ENCODE measurements at places on chromosomes 1 and 21.

DNA sequence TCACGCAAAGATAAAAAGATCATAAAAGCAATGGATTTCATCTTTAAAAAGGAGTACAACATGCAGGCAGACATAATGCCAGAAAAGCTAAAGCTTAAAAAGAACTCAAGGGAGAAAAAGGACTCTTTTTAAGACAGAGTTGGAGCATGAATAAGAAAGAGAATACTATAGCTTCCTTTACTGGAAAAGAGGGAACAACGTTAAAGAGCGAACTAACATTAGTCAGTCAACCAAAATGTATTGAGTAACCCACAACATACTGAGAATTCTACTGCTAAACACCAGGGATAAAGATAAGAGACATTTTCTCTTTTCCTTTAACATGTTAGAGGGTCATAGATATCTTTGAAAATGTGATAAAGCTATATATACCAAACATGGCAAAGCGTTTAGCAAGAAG lies 182.0 kb downstream of the DUSP10 start:
- DNase-seq: no peak

DNA sequence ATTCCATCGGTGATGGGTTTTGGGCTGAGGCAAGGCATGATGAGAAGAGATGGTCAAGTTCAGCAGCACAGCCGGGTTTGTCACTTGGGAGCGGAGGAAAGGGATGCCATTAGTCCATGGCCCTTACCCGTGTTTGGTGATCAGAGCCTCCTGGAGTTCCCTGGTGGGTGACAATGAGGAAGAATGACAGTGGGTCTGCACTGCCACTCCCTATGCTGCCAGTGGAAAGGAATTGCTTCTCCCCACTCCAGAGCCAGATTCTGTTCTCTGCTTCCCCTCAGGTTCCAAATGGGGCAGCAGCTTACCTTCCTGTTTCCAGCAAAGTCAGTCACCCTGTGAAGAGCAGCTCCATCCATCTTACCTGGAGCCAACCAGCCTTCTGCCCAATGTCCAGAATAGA lies 393.1 kb downstream of the PTPRU start:
- DNase-seq: no peak

DNA sequence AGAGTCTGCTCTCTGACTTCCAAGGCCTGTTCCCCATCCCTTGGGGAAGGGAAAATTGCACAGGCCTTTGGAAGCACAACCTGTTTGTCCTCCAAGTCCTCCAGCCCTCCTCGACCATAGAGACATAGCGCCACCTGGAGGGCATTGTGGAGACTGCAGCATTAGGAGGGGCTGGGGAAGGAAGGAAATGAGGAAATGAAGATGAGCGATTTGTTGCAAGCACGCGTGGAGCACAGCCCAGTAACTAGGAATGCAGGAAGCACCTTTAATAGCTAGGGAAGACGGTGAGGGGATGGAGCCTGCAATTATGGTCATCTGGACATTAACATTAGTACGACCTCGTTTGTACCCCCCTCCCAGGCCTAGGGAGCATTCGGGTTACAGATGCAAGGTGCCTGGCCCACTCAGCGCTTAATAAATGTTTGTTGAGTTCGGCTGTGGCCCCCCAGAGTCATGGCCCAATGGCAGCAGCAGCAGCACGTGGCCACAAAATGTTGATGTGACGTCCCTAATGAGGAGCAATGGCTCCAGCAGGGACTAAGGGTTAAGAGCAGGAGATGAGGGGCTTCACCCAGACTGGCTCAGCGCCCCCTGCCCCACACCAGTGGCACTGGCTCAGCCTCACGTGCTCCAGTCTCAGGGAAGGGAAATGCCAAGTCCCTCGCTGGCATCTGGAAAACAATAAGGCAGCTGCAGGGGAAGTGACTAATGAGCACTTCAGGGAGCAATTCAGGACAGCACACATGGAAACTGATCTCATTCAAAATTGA lies 8.0 kb upstream of the CAMK2N1 start:
- DNase-seq: peak; percentile 83

DNA sequence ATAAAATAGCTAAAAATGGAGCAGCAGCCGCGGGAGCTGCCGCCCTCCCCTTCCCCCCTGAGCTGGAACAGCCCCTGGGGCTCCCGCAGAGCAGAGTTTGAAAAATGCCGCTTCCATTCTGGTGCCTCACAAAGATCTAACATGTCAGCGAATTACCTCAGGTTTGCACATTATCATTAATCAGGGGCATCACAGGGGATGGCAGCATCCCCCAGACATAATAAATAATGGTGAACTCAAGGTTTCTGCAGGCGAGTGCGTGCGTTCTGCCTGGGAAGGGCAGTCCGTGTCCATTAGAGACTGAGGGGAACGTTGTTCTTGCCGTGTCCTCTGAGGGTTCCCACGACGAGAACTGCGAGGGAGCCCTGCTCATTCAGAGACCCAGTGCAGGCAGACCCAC lies 372.4 kb downstream of the DSCAM start:
- DNase-seq: no peak

DNA sequence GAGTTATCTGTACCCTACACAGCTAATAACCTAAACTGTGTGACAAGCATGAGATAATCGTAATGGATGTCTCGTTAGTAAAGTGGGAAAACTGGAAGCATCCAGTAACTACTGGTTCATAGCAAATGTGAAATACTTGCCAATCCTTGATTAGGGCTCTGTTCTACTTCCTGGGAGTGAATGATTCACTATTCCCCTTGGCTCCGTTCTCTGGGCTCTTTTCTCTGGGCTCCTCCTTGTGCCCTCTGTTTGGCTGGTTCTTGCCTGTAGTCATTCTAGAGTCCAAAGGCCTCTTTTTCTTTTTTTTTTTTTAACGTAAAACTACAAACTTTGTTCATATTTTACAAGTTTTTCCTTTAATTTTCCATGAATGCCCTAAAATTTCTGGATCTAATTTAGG lies 465.8 kb upstream of the PLXNA2 start:
- no peak for DNase-seq

- DNase-seq: no peak
These were observed 61.2 kb downstream of the NUP210L start for GRCh38 chr1:154093699-154094098.

DNA sequence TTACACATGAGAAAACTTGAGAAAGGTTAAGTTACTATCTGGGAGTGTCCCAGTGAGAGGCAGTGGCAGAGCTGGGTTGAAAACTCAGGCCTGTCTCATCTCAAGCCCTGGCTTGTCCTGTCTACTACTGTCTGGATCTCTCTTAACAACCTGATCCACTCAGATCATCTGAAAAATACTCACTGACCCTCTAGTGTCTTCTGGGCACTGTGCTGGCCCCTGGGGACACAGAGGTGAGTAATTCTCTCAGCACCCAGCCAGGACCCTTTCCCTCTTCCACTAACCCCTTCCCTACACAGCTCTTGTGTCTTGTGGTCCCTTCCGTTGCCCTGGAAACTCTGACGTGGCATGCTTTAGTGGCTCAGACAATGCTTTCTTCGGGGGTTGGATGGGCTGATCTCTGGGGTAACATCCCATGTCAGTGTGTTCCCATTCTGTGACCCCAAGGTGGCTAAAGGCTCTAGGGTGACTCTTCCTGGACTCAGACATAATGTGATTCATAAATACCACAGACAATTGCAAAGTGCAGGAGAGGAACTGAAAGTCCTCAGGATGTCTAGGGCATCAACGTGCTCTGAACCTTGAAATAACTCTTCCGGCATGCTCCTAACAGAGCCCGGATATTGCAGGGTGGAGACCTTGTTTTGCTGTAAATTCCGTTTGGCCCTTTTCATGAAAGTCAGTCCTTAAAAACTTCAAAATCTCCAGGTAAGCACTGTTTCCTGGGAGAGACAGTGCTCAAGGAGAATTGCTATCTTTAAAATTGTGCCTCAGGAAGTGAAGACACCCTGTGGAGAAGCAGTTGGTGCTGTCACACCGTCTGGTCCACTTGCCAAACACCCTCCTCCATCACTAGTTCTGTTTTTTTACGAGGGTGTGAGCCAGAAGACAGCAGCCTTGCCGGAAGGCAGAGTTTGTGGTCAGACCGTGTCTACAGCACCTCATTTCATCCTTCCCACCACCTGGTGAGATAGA lies 4.0 kb downstream of the SHISAL2A start:
- DNase-seq: peak; percentile 75

DNA sequence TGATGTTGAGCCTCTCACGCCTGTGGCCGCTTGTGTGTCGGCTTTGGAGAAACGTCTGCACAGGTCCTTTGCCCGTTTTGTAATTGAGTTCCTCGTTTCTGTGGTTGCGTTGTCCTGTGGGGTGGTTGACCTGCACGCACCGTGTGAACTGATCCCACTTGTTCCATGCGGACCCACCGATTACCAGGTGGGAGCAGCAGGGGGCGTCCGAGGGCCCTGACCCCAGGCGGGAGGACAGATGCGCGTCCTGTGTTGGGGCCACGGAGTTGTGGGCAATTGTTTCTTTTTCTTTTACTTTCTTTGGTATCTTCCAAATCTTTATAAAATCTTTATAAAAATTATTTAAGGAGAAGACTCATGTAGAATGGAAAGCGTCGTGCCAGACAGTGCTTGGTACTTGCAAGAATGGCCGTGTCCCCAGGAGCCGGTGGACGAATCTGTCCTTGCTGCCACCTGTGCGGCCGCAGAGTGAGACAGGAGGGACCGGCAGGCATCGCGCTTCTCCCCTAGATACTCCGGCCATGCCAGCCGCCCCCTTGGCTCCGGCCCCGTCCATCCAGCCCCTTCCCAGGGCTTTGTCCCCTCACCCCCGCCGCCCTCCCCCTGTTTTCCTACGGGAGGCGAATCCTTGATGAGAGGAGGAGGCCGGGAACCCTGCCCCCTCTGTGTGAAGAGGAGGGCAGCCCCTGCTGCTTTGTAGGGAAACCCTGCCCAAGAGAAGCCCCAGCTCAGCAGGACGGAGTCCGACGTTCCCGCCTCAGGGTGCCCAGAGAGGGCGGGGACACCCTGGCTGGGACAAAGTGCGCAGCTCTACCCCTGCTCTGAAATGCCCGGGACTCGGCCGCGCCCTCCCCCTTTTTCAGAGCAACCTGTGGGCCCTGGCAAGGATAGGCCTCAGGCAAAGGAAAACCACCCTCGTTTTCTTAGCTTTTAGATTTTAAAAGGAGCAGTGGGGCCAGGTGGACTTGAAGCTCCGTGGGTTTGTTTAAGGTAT lies 41.7 kb downstream of the PRKCZ start:
- peak; percentile 44 for DNase-seq

DNA sequence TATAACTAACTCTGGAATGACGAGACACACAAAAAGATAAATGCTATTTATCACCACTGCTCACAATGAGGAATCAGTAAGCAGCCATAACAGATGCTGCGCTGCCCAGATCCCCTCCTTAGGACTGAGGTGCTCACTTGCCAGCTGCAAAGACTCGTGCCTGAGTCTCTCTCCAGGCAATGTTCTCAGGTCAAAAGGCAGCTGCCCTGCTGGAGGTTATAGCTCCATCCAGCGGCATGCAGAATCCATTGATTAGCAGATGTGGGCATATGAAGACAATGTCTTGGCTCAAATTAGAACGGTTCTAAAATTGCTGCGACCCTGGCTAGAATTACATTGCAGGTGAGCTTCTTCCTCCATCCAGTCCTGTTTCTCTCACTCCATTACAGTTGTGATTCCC lies 328.2 kb upstream of the CHRM3 start:
- no peak for DNase-seq

- DNase-seq: no peak
These were observed 27.3 kb upstream of the CD84 start for GRCh38 chr1:160606611-160607010.
